ENCODE measurements at places on chromosomes 11 and 22.

GRCh38 chr11:33687733-33688479 is 12.7 kb downstream of the C11orf91 start:
- peak; percentile 65 for DNase-seq

GRCh38 chr22:17581056-17581455 is 17.8 kb downstream of the SLC25A18 start:
- no peak for DNase-seq

DNA sequence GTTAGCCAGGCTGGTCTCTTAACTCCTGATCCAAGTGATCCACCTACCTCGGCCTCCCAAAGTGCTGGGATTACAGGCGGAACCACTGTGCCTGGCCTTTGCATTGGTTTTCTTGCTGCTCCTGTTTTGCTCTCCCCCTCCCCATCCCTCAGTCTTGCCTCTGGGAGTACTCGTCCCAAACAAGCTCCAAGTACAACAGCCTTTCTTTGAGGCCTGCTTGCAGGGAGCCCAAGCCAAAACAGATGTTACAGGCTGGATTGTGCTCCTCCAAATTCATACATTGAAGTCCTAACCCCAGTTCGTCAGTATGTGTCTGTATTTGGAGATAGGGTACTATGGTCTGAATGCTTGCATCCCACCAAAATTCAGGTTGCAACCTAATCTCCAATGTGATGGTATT is 8.6 kb downstream of the IGLL1 start:
- DNase-seq, result no peak

GRCh38 chr22:25656724-25657123 is 85.3 kb upstream of the MYO18B start:
- DNase-seq, result no peak

- DNase-seq, result no peak
Observed at GRCh38 chr22:46428171-46428570, 92.7 kb downstream of the TRMU start.

GRCh38 chr11:19013181-19013857 is 47.2 kb downstream of the MRGPRX2 start:
- no peak for DNase-seq

GRCh38 chr11:74221816-74222215 is 50.7 kb downstream of the PPME1 start:
- DNase-seq, result no peak

GRCh38 chr11:87583931-87584330 is 546.2 kb downstream of the TMEM135 start:
- DNase-seq, result no peak

- no peak for DNase-seq
Observed at GRCh38 chr11:69201066-69201365, 45.3 kb downstream of the SMIM38 start.

DNA sequence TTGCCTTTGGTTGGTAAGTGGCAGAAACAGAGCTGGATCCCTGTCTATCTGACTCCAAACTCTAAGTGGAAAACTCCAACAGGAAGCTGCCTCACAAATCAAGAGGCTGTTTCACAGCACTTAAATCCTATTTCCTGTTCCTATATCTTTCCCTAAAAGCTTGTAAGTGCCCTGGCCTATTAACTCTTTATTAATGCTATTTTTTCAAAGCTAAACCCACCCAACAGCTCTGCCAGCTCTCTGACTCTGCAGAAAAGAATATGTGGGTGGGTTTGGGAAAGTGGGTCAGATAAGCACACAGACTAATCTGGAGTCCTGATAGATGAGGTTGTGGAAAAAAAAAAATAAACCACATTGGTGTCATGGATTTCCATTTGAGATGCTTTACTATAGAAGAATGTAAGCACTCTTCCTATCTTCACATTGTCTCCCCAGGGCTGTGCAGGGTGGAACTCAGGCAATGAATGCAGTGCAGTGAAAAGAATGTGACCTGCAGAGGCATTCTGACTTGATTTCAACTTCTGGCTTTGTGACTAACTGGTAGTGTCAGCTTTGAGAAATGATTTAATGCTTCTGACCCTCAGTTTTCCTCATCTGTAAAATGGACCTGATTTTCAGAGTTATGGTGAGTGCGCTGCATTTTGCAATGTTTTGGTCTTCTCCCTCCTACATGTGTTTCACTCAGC is 125.6 kb downstream of the AASDHPPT start:
- DNase-seq, result no peak

- DNase-seq, result no peak
Observed at GRCh38 chr11:125679397-125679796, 1.2 kb downstream of the ACRV1 start.

DNA sequence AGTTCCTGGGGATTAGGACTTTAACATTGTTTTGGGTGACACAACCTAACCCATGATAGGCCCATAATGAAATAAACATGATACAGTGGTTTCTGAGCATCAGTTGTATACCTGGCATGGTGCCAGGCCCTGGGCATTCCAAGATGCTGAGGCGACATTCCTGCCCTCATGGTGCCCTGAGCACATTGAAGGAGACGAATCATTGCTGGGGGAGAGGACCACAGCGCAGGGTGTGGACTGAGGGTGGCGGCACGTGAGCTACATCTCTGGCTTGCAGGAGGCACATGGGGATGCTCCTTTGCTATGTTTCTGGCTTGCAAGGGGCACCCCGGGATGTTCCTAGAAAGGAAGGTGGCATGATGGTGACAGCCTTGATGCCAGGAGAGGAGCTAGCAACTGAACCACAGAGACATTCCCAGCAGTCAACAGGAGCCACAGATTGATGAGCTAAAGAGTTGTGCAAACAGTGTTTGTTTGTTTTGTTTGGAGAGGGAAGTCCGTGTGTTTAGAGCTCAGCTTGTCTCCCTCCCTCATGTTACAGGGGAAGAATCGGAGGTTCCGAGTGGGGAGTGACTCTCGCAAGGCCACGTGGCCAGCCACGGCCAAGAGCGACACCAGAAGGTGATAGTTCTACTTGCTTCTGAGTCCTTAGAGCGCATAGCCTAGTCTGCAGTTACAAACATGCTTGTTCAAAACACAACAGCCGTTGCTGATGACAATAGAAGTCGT is 106.4 kb downstream of the MIAT start:
- DNase-seq, result no peak

DNA sequence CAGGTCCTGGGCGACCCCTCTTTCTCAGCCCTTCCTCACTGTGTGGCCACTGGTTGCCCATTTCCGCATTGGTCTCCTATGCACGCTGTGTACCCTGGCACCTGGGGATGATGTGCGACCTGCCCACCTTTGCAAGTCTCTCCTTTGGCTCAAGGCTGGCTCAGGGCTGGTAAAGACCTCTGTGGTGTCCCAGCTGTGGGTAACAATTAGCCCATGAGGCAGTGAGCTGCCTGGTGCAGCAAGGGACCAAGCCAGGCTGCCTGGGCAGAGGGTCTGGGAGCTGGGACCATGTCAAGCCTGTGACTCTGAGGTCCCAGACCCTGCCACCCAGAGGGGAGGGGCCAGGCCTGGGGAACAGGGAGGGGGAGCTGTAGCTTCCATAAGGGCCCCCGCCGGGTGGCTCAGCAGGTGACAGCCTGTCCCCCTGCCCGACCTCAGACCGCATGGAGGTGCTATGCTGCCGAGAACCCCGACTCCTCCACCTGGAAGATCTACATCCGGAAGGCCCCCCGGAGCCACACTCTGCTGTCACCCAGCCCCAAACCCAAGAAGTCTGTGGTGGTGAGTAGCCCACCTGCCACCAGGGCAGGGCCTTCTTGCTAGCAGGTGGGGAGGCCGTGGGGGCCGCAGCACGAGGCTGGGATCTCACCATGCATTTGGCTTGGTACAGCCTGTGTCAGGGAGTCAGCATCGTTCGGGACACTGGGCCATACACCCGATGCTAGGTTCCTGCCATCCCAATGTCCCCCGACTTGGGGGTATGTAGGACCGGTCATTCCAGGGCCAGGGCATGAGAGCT is 112.5 kb downstream of the KCNQ1OT1 start:
- DNase-seq, result no peak

DNA sequence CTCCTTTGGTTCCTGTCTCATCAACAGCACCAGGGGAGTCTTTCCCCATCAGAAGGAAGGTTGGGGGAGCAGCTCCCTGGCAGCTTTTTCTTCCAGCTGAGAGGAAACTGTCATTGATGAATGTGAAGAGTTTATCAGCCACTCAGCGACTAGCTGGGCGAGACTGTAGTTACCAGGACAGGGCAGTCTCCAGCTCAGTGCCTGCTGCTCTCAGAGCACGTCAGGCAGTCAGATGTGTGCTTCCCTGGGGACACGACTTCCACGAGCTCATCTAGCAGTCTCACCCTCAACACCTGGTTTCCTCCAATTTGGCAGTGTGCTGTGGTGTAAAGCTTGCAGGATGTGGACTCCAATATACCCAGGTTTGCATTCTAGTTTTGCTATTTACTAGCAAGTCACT is 12.5 kb upstream of the C1QTNF4 start:
- no peak for DNase-seq

- no peak for DNase-seq
Observed at GRCh38 chr22:43857367-43857766, 4.9 kb downstream of the SULT4A1 start.

DNA sequence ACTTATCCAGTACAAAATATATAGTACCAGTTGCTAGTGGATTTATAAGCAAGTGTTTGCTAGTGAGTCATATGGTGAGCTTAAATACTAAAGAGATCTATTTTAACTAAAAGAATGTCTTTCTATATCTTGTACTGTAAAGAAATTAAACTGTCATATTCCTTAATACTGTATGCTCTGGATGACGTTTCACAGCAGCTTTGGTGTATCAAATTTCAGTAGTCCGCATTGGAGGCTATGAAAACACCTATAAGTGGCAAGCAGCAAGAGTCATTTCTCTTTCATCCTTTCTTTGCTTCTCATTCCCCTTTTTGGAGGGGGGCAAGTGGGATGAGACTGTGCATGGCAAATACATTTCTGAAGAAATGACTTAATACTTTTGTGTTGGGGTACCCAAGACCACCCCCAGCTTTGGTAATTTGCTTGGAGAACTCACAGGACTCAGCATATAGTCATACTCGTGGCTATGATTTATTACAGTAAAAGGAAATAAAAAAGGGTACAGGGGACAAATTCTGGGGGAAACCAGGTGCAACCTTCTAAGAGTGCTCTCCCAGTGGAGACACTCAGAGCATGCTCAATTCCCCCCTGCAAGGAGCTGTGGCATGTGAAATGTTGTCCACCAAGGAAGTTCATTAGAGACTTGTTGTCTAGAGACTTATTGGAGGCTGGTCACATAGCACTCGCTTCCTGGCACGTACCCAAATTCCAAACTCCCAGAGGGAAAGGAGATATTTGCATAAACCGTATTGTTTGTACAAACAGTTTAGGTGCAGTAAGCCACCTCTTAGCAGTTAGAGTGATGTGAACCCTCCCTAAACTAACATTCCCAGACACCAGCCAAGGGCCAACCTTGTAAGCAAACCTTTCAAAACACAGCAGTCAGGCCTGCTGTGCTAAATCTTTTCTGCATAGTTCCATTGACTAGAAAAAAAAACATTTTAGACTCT is 210.8 kb downstream of the PGR start:
- DNase-seq, result peak; percentile 40

DNA sequence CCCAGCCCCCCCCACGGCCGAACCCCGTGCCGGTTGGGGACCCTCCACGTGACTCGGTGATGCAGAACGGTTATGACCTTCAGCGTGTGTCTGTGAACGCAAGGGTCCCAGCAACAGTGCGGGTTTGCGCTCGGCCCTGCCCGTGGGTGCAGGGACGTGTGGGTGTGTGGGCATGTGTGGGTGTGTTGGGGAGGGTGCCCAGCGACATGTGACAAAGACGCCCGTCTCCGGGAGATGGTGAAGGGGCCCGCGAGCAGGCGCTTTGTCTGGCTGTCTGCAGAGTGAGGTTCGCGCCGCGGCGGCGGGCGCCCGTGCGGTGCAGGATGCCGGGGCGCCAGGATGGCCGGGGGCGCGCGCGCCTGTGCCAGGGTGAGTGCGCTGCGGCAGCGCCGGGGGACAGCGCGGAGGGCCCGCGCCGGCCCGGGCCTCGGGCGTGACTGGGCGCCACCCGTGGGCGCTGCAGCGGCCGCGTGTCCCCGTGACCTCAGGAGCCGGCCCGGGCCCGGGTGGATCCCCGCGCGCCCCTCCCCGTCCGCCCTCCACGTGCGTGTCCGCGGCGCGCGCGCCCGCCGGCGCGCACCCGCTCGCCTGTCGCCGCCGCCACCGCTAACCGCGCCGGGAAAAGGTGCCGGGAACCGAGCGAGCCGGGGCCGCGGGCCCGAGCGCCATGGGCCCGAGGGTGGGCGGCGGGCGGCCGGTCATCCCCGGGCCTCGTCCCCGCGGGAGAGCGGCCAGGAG is at the start of gene LRFN4:
Gene LRFN4 (plus strand): TSS at position 569 of the 738 bp plus-strand sequence. CDS start 681 bp downstream, outside the sequence.
- DNase-seq, result no peak

DNA sequence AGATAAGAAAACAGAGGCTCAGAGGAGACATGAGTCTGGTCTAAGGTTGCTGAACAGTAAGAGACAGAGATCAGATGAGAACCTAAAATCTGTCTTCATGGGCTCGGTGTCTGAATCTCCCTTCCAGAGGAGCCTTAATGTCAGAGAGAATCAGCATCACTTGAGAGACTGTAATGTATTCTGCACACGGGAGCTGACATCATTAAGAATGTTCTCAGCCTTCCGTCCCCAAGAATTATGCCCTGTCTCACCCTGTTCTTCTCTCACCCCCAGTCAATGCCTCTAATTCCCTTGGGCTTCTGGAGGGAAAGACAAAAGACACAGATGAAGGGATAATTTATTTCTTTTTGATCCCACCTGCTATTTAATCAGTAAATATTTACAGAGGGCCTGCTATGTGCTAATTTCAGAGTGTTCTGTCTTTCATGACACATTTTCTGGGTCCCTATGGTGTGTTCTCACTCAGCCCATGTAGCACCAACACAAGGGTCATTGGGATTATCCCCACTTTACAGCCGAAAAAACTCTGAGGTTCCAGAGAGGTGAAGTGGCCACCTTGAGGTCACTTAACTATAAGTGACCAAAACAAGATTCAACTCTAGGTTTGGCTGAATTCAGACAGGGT is 61.8 kb downstream of the CD82 start:
- DNase-seq, result no peak

- DNase-seq, result no peak
Observed at GRCh38 chr22:30304495-30305244, 15.4 kb upstream of the CASTOR1 start.

DNA sequence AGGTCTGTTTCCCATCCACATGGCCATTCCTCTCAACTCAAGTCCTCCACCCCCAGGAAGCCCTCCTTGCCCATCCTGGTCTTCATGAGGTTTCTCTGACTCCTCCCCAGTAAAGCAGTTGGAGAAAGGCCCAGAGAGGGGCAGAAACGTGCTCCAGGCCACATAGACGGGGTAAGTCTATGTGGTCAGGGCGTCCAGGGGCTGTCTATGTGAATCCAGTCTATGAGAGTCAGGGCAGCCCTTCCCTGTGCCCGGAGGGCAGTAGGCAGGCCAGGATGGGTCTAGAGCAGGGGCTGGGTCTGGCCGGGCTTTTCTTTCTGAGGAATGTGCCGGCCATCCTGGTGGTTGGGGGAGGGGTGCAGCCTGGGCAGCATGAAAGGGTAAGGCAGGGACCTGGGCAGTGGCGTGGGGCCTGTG is 11.7 kb downstream of the GUCD1 start:
- DNase-seq, result no peak
